Esophagus (tissue), 2 donors: ENCODE measurements at places on chromosomes 7 and 10. TPM values are rescaled to one million over a fixed set of nuclear protein-coding genes. Genes with fewer than 3 reads are reported as not detected.

The FOXP2 gene
- 2.5 TPM for polyA plus RNA-seq

The LIPN gene
- polyA plus RNA-seq = not detected

The RNLS gene
- polyA plus RNA-seq = 3.3 TPM

The RNF148 gene
- 0.06 TPM for polyA plus RNA-seq

The SYT15 gene
- polyA plus RNA-seq = 2.1 TPM

The TAS2R5 gene
- 0.28 TPM for polyA plus RNA-seq

The FGF8 gene
- not detected for polyA plus RNA-seq

The BAZ1B gene
- 11.8 TPM for polyA plus RNA-seq

The XPNPEP1 gene
- 11.3 TPM for polyA plus RNA-seq

The IQUB gene
- polyA plus RNA-seq = 0.05 TPM

The INPP5F gene
- 5.8 TPM for polyA plus RNA-seq

The DENND2A gene
- polyA plus RNA-seq = 1.5 TPM

The ASB10 gene
- 0.01 TPM for polyA plus RNA-seq

The TRIM24 gene
- 7.8 TPM for polyA plus RNA-seq

The TUBAL3 gene
- 0.05 TPM for polyA plus RNA-seq

The ATG9B gene
- polyA plus RNA-seq = 36.0 TPM

The EIF3B gene
- polyA plus RNA-seq = 85.6 TPM

The HYAL4 gene
- not detected for polyA plus RNA-seq

The GTF2IRD1 gene
- polyA plus RNA-seq = 30.4 TPM

The CLDN3 gene
- 0.14 TPM for polyA plus RNA-seq

The CADPS2 gene
- polyA plus RNA-seq = 1.6 TPM

The CAMK2G gene
- polyA plus RNA-seq = 25.3 TPM

The TRPV5 gene
- not detected for polyA plus RNA-seq

The EEPD1 gene
- polyA plus RNA-seq = 14.5 TPM

The SMO gene
- polyA plus RNA-seq = 10.8 TPM

The LBX1 gene
- not detected for polyA plus RNA-seq
